ENCODE measurements at places on chromosomes 7 and 10.

- DNase-seq: no peak
Measured at GRCh38 chr10:37703114-37703513, 154.3 kb downstream of the ZNF248 start.

DNA sequence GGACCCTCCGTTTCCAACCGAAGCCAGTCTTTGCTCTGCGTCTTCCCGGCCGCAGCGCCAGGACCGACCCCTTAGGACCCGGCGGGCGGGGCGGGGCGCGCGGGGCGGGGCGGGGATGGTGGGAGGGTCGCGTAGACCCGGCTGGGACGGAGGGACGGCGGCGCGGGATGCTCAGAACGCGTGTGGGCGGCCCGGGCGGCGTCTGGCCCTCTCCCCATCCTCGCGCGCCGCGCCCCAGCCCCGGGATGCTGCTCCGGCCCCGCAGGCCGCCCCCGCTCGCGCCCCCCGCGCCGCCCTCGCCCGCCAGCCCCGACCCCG lies at the start of gene UTF1:
TSS of gene UTF1 (plus strand) at position 174 of the 318 bp plus-strand sequence. CDS start at position 246, 72 bp downstream.
- no peak for DNase-seq

GRCh38 chr7:142481548-142481947 lies 223.7 kb upstream of the PRSS58 start:
- DNase-seq: no peak

DNA sequence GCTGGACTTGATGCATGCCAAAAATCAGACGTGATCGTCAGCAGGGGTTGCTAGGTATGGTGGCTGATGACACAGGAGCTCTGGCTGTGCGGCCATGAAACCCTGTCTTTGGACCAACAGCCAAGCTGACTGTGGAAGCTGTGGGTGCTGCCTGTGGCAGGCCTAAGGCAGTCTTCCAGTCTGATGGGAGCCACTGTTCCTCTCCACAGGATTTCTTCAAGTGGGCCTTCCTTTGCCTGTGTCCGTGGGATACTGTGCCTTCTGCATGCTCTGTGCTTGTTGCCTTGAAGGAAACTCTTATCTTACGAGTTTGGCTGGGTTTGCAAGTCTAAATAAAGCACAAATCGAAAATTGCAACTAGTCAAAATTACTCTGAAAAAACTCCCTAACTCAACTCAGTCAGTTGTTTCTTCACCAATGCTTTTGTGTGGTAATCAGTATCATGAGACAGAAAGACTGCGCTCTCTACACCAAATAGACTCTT lies 101.9 kb upstream of the PDLIM1 start:
- DNase-seq: no peak

- DNase-seq: no peak
Measured at GRCh38 chr10:48773580-48773979, 88.9 kb downstream of the WDFY4 start.

GRCh38 chr7:124781418-124781817 lies 15.8 kb upstream of the GPR37 start:
- no peak for DNase-seq

- no peak for DNase-seq
Measured at GRCh38 chr7:72781161-72781560, 46.8 kb downstream of the TYW1B start.

- DNase-seq: no peak
Measured at GRCh38 chr7:48144291-48144768, 26.9 kb upstream of the ABCA13 start.

GRCh38 chr10:78899098-78899754 lies 169.5 kb upstream of the ZMIZ1 start:
- DNase-seq: no peak

DNA sequence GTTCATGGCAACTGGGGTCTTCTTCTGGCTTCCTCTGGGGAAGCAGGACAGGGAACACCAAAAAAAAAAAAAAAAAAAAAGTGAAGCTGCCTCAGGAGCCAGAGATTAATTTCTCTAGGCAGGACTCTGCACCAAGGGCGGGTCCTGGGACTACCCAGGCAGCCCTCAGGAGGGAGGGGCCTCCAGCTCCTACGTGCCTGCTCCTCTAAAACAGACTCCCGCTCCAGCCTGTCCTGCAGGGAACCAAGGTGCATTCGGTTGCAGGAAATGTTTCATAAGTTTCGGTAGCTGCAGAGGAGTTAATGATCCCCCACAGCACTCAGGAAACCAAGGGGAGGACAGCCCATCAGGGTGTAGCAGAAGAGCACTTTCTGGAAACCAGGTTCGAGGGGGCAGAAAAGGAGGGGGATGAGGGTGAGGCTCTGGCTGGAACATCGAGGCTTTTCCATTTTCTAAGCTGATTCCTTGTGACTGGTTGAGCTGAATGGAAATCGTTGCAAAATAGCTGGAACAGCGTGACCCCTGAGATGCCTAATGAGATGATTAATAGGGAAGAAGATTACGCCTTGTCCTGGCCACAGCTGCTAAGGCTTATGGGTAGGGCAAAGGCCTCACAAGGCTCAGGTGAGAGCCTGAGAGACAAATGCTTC lies 84.2 kb downstream of the STRA8 start:
- DNase-seq: no peak

GRCh38 chr7:120944826-120945562 lies 5.6 kb upstream of the ING3 start:
- no peak for DNase-seq

GRCh38 chr7:32094516-32094915 lies 24.3 kb upstream of the PDE1C start:
- no peak for DNase-seq

GRCh38 chr7:100888988-100889750 lies at the start of gene UFSP1:
Gene UFSP1, minus strand, starts transcription at chr7:100889715. Its CDS starts 444 bp downstream, at chr7:100889271.
- DNase-seq: peak; percentile 49

- peak; percentile 18 for DNase-seq
Measured at GRCh38 chr7:84701524-84702306, 485.1 kb downstream of the SEMA3D start.

- no peak for DNase-seq
Measured at GRCh38 chr10:129498680-129499079, 31.6 kb downstream of the MGMT start.
